ENCODE measurements at places on chromosomes 11 and 22. TPM values are rescaled to one million over a fixed set of nuclear protein-coding genes. Genes with fewer than 3 reads are reported as not detected.

DNA sequence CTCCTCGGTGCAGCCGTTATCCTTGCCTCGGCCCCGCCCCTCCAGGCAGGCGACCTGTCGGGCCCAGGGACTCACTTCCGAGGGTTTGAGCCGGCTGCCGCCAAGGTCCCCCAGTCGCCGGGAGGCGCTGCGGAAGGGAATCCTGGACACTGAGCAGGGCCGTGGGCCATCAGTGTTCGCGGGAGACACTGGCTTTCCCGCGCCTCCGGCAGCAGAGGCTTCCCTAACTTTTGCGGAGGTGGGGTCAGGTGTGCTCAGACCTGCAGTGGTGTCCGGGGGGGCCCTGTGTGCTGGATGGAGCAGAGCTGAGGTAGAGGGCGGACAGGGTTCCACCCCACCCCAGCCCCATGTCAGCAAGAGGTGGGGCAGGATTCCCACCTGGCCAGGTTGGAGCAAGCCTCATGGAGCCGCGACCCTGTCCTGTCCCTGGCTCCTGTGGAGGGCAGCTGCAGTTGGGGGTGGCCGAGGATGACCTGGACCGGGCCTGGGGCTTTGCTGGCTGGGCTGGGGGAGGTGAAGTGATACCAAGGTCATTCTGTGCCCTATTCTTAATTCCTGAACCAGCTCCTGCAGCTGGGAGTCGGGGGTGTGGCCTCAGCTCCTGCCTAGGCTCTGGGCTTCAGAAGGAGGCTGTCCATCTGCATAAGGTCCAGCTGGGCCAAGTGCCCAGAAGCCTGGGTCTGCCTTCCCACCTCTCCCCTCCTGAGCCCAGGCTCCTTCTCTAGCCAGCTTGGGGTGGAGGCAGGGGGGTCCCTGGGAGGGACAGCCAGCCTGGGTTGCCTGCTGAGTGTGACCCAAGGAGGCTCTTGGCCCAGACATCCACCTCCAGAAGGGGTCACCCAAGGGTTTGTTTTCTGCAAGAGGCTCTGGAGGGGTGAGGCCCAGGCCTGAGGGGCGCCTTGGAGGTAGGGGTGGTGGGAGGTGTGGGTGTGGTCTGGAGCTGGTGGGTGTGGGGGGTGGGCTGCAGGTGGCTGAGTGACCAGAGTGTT, 8.4 kb downstream of the TSPAN4 start:
- no peak for DNase-seq

DNA sequence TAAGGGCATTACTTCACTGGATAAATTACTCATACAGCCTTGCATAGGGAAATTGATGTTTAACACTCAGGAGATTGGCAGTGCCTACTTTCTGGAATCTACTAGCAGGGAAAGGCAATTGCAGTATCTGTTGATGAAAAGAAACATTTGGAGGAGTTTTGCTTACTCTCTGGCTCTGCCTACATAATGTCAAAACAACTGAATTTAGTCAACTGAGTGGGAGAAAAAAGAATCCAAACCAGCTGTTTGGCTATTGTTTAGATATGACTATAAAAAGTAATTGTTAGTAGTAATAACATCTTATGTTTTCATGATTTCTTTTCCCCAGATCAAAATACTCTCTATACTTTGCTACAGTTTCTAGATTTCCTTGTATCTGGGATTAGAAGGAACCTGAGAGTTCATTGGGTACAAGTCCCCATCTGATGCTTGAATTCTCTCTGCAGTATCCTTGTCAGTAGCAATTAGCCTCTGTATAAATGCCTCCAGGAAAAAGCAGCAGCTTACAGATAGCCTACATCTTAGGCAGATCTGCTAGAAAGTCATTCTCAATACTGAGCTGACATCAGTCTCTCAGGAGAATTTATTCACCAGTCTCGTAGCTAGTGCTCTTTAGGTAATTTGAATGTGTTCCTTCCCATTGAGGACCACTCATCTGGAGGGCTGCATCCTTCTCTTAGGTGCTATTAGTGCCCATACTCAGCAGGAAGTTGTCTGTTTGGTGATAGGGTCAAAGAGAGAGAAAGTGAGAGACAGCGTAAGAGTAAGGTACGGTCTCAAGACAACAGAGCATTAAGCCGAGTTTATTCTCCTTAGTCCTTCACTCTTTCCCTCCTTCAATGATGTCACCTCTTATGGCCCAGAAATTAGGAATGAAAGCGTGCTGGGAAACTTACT, 185.9 kb upstream of the CCDC90B start:
- DNase-seq = no peak

DNA sequence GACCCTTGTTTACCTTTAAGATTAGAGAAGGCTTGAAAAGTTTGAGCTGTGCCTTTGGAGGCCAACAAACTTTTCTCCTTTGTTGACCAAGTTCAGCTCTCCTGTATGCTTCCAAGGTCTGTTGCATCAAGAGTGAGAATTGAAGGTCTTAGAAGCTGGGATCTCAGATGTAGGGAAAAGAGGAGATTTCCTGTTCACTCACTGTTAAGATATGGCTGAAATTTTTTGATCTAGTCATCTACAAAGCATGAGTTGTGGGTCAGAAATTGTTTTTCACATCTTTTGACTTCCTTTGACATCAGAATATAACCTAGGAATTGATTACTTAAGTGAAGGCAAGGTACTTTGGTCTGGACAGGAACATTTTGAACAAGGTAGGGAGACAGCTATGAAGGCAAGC, 12.1 kb downstream of the OR51B4 start:
- DNase-seq = no peak

GRCh38 chr11:63564784-63565350, 1.7 kb upstream of the PLAAT2 start:
- no peak for DNase-seq

DNA sequence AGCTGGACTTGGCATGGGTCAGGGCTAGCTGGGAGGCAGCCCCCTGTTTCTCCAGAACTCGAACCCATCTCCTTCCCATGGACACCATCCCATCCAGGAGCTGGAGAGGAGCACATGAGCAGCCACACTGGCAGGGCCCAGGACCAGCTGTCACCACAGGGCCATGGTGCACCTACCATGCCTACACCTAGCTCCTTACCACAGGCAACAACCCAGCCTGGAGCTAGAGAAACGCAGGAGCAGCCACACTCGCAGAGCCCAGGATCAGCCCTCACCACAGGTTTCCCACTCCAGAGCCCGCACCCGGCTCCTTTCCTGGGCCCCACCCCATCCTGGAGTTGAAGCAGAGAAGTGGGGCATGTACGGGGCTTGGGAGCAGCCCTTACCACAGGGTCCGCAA, 50.2 kb downstream of the GAB4 start:
- DNase-seq = no peak

Gene POU2F3
- polyA plus RNA-seq = not detected

DNA sequence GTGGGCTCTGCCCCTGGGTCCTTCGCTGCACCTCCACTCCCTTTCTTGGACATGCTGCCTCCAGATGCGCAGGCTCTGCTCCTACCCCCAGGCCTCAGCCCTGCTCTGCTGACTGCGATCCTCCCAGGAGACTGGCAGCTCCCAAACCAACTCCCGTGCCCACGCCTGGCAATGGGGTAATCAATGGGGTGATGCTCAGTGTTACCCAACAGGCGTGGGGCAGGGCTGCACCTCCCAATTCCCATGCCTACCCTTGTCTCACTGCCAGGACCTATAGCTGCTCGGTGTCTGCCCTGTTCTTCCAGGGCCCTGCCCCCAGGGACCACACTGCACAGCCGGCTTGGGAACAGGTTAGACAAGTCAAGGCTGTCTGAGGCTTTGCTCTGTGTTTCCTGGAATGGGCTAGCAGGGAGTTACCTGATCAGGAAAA, at the start of gene ALDH3B2:
Gene ALDH3B2 (minus strand): TSS at position 182 of the 430 bp plus-strand sequence. CDS start 7,688 bp downstream, outside the sequence.
- no peak for DNase-seq

DNA sequence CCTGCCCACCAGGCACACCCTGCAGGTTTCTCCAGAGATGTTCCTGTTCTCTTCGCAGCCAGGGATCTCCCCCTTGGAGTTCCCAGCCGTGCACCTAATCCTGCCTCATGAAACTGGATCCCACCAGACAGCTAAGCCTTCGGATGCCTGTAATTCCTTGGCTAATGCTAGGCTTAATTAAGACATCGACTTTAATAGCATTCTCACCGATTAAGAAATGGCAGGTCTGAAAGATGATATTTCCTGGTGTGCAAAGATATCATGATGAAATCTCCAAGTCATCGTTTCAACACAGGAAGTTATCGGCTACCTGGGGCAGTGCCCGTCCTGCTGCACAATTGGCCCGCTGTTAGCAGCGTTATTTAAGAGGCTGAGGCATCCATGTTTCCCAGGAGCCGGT, 41.5 kb upstream of the CCND1 start:
- DNase-seq = no peak

DNA sequence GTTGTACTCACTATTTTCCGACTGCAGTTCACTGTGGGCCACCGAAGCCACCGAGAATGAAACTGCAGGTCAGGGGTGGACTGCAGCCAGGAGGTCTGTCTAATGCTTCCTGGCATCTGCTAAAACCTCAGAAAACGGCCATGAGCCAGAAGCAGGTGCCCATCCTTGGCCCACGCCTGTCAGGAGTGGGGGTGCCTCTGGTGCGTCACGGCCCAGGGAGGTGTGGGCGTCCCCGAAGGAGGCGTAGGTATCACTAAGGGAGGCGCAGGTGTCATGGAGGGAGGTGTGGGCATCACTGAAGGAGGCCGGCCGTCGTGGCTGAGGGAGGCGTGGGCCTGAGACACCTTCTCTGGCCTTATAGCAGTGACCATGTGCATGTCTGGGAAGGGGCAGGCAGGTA, 456.2 kb downstream of the TBC1D22A start:
- DNase-seq = no peak

- DNase-seq = no peak
Measured at GRCh38 chr11:134229126-134229790, 4.8 kb downstream of the VPS26B start.

Gene PLAAT2
- not detected for polyA plus RNA-seq

All from CD4-positive, CD25-positive, alpha-beta regulatory T cell (primary cell).